ENCODE measurements at places on chromosomes 16 and 17.

DNA sequence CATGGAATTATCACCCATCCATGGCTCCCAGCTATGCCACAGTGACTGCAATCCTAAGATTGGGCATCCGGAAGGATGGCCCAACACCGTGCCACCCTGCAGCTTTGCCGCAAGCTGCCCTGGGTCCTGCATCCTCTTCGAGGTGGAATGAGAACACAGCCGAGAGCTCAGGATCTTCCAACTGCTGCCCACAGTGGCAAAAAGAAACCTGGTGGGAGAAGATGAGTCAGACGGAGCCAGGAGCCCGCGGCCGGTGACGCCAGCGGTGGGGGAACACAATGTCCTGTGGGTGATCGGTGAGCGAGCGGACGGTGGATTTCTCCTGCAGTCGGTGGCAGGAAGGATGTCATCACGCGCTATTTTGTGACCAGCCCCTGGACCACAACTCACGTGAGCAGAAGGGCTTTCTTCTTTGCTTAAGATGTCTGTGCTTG is 20.1 kb downstream of the CD7 start:
- no peak for DNase-seq

- no peak for DNase-seq
These were observed 4.0 kb upstream of the CMTM3 start for GRCh38 chr16:66600477-66600876.

DNA sequence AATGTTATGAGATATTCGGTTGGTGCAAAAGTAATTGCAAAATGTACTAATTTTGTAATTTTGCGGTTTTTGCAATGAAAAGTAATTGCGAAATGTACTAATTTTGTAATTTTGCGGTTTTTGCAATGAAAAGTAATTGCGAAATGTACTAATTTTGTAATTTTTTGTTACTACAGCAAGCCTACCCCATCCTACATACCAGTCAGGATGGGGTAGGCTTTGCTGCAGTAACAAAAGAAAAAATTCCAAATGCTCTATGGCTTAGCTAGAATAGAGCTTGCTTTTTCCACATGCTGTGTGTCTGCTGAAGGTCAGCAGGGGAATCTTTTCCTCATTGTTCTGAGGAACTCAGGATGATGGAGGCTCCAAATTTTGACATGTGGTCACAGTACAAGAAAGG is 83.3 kb upstream of the GPRC5B start:
- DNase-seq, result no peak

DNA sequence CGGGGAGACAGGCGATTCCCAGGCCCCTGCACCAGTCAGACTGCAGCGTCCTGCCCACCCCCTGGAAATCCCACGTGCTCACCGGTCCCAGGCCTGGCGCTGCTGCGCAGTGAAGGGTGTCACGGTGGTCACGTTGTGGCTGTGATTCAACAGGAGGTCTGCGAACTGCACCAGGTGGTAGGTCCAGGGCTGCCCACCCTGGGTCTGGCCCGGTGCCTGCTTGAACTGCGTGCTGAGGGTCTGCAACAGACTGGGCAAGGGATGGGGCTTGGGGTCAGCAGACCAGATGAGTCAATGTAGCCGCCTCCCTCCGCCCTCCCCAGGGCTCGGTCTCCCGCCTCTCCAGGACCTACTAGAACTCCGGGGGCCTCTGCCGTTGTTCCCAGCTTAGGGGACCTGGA is 7.1 kb downstream of the MYBBP1A start:
- DNase-seq, result no peak

DNA sequence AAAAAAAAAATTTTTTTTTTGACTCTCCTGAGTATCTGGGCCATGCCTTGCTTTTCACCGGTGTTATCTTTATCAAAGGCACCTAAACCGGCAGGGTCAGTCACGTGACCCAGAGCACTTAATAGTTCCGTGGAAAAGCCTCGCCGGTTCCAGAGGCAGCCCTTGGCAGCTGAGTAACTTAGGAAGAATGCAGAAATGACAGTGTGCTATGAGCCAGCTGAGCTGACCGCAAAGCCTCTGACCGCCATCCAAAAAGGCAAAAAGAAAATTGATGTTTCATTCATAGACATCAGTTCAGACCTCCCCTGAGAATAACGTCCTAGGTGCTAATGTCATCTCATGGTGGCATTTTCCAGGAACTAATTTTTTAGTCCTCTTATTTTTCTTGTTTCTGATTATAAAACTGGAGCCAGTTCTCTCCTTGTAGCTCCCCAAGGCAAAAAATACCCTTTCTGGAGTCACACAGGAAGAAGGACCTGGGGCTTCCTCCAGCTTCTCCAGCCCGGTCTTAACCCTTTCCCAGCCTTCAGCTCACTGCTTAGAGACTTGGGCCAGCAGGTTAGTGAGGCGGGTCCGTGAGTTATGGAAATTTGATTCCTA is 122.6 kb downstream of the SOCS1 start:
- DNase-seq, result peak; percentile 85

DNA sequence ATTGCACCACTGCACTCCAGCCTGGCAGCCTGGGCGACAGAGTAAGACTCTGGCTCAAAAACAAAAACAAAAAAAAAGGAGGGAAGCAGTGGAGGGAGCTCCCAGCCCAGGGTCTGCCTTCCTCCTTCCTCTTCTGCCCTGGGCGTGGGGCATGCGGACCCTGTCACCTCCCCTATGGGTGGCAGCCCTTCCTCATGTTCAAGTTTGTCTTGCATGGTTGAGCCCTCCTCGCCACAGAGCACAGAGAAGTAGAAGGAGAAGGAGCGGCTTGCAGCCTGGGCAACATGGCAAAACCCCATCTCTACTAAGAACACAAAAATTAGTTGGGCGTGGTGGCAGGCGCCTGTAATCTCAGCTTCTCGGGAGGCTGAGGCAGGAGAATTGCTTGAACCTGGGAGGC is 21.4 kb upstream of the TIMP2 start:
- no peak for DNase-seq

GRCh38 chr16:73025151-73025855 is 22.6 kb downstream of the ZFHX3 start:
- DNase-seq, result peak; percentile 69

DNA sequence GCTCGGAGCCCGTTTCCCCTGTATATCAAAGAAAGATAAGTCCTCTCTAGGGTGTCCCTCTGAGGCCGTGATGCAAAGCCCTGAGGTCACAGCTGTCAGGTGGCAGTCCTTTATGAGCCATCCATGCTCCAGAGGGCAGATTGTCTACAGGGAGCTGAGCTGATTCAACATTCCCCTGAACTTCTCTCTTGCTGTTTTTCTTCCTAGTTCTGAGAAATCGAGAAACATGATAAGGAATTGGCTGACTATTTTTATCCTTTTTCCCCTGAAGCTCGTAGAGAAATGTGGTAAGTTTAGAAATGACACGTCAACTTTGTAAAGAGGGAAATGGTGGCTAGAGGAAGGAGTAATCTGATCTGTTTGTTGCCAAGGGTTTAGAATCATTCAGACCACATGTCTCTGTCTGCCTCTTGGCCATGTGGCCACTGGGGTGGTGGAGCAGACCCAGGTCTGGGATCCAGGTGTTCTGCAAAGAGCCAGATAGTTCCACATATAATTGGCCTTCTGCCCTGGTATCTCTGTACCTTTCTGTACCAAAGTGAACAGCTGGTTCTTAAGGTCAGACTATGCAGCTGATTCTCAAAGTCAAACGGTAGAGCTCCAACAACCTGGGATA is 3.5 kb downstream of the CTNS start:
- no peak for DNase-seq

DNA sequence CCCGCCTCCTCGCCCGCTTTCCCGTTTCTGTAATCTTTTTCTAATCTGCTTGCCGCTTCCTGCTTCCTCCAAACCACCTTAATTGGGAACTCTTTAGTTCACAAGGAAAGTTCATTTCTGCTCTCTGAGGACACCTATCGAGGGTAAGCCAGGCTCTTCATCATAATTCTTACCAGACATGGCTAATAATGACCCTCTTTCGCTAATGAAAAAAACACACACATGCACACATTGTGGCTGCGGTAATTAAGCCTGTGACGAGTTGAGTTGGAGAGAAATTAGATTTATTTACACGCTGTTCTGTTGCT is 100.6 kb downstream of the ZNF423 start:
- DNase-seq, result no peak

DNA sequence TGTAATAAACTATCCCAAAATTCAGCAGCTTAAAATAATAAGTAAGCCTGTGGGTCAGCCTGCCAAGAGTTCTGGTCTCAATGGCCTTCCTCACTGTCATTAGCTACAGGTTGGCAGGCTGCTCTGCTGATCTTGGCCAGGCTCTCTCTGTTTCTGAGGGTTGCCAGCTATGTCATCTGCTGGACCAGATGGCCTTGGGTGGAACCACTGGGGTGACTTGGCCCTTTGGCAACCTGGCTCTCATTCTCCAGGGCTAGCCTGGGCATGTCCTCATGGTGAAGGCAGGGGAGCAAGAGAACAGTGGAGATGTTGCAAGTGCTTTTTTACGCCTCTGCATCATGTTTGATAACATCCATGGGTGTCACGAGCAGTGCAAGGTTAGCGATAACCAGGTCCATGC is 13.9 kb downstream of the ITGAM start:
- DNase-seq, result no peak

DNA sequence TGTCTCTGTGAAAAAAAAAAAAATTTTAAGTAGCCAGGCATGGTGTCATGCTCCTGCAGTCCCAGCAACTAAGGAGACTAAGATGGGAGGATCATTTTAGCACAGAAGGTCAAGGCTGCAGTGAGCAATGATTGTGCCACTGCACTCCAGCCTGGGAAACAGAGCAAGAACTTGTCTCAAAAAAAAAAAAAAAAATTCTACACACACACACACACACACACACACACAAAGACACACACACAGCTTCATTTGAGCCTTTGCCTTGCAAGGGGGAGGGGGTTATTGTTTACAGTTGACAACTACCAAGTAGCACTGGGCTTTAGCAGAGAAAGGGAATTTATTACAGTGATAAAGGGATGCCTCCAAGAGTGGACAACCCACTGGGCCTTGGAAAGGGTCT is 4.9 kb upstream of the POLR3E start:
- no peak for DNase-seq

- no peak for DNase-seq
These were observed 58.2 kb upstream of the ENPP7 start for GRCh38 chr17:79672496-79672895.

DNA sequence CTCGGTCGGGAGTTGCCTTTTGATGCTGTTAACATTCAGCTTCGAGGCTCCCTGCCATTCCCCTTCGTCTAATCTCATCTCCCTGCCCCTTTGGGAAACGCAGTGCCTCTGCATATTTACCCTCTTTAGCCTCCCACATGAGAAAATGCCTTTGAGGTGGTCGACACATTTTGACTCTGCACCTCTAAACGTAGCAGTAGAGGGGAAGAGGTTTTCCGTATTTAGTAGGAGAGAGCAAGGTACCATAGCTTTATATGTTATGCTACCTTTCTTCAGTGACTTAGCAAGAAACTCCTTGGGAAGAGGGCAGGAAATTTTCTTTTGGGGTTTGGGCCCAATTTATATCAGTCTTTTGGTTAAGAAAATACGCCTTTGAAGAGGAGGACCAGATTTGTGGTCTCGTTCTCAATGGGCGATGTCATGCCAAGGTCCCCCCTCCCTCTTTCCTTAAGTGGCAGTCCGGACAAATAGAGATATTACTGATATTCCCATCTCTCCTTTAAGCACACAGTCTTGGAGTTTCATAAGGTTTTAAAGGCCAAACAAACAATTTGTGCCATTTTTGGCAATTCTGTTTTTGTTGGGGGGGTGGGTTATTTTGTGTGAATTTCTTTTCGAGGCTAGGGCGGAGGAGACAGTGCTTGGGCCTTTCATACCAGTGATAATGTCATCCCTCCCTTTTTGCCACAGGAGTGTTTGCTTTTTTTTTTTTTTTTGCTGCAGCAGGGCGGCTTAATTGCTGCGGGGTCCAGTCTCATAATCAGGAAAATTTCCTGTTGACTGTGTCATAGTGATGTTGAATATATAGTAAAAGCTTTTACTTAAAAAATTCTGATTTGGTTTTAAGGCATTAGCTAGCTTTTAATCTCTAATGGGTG is 1.5 kb downstream of the PAFAH1B1 start:
- DNase-seq, result no peak

DNA sequence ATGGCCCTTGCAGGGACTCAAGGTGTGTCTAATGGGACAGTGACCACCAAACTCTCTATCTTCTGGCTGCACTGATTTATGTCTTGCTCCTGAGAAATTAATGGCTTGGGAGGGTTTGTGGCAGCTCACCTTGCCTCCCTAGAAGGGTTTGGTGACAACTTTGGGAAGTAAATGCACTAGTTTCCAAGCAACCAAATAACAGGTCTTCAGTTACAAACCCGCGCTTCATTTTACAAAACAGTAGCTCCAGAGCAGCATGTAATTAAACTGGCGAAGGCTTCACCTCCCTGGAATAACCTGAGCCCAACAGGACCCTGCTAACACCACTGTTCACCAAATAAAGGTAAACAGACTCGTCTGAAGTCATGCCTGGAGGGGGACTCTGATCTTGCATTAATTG is 318.3 kb downstream of the SLC39A11 start:
- no peak for DNase-seq

GRCh38 chr17:2379489-2380225 is 21.2 kb downstream of the MNT start:
- DNase-seq, result no peak

- DNase-seq, result no peak
These were observed 180.9 kb downstream of the HS3ST3A1 start for GRCh38 chr17:13420878-13421277.

DNA sequence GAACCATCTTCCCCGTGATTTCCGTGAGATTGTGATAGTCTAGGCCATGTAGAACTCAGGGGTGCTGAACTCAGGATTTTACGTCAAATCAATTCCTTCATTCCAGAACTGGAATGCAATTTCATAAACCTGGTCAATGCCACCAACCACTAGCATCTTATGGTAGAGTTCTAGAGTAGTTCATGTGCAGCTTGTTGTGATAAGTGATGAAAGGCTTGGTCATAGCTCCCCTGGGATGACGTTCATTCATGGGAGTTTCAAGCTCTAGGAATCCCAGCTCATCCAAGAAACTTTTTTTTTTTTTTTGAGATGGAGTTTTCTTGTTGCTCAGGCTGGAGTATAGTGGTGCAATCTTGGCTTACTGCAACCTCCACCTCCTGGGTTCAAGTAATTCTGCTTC is 3.7 kb upstream of the DPEP2 start:
- no peak for DNase-seq

GRCh38 chr16:4938683-4939030 is 1.7 kb upstream of the PPL start:
- DNase-seq, result no peak

DNA sequence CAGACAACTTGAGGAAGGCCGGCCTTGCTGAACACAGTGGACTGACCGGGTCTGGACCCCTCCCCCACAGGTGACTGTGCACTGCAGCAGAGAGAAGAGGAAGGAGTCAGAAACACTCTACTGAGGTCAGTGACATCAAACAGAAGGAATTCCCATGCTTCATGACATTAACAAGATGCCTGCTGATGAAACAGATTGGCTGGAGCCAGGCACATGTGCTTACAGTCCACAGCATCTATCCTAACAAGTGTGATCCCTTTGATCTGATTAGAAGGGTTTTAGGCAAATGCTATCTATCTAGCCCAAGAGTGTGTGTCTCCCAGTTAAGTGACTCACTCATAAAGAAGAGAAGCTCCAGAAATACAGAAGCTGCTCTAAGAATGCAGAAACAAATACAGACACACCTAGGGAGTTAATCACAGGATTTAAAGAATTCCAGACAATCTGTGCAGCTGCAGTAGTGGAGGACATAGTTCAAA is 90.2 kb downstream of the SYCE1L start:
- no peak for DNase-seq

Measured in left hindlimb (tissue), 1 donor.